ENCODE measurements at places on chromosomes 12 and 14.
A peak's percentile ranks its signal among the peaks of the same experiment; 100 is the strongest.

- no peak for DNase-seq
Measured at GRCh38 chr12:106358396-106359241, 1.1 kb downstream of the POLR3B start.

DNA sequence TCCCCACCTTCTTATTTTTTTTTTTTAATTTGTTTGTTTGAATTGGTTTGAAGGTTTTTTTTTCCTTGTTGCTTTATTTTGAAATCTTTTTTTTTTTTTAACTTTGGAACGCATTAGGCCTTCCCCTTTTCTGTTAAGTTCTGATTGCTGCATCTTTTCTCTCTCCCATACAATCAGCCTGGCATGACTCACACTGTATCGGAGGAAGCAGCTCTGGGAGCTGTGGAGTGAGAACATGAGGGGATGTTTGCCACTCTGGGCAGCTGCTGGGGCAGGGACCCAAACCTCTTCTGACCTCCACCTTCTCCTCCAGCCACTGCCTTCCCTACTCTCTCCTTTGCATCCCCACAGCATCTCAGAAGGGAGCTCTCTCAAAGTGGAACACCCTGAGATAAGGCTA, 160.3 kb upstream of the FKBP4 start:
- DNase-seq: no peak

GRCh38 chr12:89389755-89390661, 37.7 kb upstream of the DUSP6 start:
- DNase-seq: no peak

GRCh38 chr12:125688881-125689280, 623.6 kb downstream of the AACS start:
- no peak for DNase-seq

DNA sequence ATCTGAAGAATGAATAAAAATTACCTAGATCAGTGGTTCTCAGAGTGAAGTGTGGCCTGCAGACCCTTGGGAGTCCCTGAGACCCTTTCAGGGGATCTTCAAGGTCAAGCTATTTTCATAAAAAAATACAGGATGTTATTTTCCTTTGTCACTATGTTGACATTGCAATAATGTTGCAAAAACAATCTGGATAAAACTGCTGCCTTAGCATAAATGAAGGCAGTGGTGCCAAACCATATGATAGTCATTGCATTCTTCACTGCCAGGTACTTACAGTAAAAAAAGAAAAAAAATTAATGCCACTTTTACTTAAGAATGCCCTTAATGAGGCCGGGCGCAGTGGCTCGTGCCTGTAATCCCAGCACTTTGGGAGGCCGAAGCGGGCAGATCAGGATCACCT, 2.0 kb upstream of the CD4 start:
- DNase-seq: no peak

GRCh38 chr14:102015045-102015685, 50.8 kb downstream of the DYNC1H1 start:
- no peak for DNase-seq

GRCh38 chr12:7319930-7320329, 16.1 kb downstream of the ACSM4 start:
- no peak for DNase-seq

DNA sequence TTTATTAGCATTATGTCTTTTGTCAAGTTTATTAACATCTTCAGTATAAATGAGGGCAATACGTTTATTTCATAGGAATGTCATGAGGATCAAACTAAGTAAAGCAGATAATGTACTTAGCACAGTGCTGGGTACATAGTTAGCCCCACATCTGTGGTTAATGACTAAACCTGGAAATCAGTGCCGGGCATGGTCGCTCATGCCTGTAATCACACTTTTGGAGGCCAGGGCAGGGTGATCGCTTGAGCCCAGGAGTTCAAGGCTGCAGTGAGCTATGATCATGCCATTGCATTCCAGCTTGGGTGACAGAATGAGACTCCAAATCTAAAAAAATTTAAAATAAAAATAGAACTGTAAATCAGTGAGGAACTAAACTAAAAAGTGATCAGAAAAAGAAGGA, 44.8 kb upstream of the GUCY2C start:
- DNase-seq: no peak

GRCh38 chr14:76904100-76904739, 78.0 kb downstream of the LRRC74A start:
- DNase-seq: peak; percentile 84

DNA sequence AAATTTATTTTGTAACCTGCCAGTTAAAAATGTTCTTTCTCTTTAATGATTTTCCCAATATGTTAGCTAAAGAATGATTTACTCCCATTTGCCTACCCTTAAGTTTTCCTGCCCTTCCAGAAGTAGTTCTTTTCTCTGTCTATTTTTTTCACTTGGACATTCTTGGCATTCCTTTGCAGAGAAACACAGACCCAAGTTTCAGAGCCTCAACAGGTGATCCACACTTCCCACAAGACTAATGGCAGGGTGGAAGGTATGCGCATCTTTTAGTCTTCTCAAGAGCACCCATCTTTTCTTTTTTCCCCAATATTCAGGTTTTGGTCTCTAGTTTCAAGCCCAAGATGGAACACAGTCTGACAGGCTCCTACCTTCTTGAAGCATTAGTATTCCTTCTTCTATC, 420.7 kb downstream of the ADAMTS20 start:
- no peak for DNase-seq

- DNase-seq: no peak
Measured at GRCh38 chr14:22689199-22689598, 45.0 kb upstream of the OR6J1 start.

DNA sequence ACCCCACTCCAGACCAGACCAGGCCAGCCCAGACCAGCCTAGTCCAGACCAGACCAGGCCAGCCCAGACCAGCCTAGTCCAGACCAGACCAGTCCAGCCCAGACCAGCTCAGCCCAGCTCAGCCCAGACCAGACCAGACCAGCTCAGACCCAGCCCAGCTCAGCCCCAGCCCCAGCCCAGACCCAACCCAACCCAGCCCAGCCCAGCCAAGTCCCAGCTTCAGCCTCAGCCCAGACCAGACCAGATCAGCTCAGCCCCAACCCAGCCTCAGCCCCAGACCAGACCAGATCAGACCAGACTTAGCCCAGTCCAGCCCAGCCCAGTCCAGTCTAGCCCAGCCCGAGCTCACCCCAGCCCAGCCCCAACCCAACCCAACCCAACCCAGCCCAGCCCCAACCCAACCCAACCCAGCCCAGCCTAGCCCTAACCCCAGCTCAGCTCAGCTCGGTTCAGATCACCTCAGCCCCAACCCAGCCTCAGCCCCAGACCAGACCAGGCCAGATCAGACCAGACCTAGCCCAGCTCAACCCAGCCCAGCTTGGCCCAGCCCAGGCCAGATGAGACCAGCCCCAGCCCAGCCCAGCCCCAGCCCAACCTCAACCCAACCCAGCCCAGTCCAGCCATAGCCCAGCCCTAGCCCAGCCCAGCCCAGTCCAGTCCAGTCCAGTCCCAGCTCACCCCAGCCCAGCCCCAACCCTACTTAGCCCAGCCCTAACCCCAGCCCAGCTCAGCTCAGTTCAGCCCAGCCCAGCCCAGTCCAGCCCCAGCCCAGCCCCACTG, 204.7 kb downstream of the BCL11B start:
- DNase-seq: no peak

DNA sequence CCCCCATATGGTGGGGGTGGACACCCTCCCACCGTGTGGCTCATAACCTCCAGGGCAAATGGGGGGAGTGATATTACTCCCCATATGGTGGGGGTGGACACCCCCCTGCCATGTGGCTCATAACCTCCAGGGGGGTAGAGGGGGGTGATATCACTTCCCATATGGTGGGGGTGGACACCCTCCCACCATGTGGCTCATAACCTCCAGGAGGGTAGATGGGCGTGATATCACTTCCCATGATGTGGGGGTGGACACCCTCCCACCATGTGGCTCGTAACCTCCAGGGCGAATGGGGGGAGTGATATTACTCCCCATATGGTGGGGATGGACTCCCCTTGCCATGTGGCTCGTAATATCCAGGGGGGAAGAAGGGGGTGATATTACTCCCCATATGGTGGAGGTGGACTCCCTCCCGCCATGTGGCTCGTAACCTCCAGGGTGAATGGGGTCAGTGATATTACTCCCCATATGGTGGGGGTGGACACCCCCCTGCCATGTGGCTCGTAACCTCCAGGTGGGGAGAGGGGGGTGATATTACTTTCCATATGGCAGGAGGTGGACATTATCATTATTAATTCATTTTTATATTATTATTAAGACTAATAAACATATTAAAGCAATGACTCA, 51.2 kb upstream of the OXA1L start:
- DNase-seq: no peak

DNA sequence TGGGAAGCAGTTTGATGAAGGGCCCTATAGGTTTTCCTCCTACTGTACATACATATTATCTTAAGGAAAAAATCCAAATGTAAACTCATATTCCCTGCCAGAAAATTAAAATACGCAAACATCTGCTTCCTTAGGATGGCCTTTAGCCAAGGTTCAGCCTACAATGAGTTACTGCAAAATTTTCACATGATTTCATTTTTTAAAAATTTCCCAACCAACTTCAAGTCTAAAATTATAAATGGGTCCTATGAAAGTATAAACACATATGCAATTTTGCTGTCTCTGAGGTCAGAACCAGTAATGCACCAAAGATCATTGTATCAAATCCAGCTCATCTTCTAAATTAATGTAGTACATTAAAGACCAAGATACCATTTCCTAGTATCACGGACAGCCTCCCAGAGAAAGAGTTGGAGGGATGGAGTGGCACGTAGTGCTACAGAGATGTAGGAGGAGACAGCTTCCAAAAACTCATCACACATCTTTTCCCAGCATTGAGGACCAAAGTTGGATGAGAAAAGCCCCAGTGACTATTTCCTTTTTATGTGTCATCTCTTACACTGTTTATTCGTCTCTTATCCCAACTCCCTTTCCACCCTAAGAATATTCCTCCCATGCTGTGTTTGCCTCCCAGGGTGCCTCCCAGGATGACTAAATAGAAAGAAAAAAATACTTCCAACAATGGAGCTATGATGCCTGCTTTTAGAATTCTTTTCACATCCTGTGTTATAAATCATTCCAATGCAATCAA, 92.3 kb upstream of the SLCO1C1 start:
- DNase-seq: no peak

DNA sequence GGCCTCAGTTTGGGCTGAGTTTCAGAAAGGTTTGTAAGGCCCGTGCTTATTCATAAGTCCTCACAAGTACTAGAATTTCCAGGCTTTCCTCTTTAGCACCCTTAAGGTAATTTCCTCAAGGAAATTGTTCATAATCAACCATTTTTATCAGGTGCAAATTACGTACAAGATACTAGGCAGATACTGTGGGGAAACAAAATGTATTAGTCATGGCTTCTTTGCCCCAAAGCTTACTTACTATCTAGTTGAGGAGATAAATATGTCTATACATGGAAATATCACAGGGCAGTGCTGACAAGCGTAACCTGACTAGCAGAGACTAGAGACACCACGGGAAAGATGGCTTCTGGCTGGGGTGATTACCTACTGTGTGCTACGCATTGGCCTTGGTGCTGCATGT, 22.5 kb downstream of the MAX start:
- DNase-seq: no peak

GRCh38 chr12:98096436-98096835, 419.0 kb upstream of the TMPO start:
- no peak for DNase-seq

DNA sequence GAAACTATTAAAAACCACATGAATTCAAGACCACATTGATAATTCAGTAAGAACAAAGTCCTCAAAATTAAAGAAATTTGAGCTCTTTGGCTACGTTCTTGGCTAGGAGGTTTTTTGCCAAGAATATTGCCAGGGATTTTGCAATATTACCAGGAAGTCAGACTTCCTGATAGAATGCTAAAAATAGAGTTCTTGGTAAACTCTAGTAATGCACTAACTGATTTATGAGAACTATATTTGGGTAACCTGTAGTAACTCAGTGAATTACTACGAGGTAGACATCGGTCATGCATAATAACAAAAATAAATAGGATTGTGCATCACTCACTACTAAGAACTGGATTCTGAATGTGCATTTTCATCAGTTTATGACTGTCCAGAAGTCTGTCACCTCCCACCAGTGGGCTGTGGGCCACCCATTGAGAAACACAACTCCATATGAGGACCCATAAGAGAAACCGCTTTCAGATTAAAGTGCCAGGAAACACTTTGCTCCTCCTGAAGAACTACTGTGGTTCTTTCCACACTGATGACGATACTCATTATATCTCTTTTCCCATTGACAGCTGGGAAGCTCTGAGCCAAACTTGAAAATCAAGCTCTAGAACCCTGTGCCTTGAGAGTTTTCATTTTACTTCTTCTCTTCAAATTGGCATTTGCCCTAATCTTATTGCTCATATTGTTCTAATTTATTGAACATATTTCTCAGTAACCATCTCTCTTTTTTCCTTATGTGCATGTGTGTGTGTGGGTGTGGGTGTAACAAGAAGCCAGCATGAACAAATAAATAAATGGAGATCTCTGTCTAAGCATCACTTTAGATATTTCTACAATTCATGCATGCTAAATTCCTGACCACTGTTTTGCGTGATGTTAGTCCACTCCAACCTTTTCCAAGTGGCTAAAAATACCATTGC, 116.6 kb downstream of the BCL11B start:
- DNase-seq: peak; percentile 70

- no peak for DNase-seq
Measured at GRCh38 chr14:89399157-89399556, 17.9 kb downstream of the FOXN3 start.

- DNase-seq: peak; percentile 59
Measured at GRCh38 chr14:104263675-104264358, 125.4 kb downstream of the KIF26A start.

DNA sequence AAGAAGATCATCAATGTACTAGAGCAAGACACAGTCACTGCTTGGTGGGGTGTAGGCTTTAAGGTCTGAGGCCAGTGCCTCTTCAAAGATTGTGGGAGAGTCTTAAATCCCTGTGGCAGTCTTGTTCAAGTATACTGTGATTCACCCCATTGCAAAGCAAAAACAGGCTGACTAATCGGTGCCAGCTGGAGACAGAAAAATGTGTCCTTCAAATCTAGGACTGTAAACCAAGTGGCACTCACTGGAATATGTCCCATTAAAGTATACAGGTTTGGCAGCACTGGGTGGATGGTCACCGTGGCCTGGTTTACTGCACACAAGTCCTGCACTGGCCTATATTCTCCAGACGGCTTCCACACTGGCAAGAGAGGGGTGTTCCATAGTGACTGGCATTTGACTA, 1315.3 kb downstream of the TMEM121 start:
- DNase-seq: no peak

DNA sequence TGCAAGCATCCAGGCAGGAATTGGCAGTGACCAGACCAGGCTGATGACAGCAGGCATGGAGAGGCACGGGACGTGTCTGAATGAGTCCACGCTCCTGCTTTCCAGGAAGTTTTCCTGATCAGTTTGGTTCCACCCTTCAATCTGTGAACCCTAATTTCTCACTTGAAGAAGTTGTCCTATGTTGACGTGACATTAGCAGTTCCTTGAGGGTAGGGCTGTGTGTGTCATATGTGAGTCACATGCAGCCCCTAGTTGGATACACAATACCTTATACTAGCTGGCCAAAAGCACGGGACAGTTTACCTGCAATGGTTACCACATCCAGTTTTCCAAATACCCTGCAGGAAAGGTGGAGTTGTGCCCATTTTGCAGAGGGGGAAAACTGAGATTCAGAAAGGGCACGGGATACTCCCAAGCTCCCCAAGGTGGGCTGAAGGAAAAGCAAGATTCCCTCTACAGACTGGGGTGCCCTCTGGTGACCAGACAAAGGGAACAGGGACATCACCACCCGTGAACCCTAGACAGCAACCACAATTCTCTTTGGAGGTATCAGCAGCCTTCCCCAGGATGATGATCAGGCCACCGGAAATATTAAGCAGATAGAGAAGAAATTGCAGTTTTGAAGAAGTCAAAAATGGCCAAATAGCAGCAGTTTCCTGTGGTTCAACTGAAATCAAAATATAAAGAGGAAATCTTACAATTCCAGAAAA, 194.5 kb downstream of the PHETA1 start:
- DNase-seq: no peak

GRCh38 chr12:29763301-29763683, 20.4 kb downstream of the TMTC1 start:
- no peak for DNase-seq
